Camera-type eye (tissue), 1 donor: ENCODE measurements at places on chromosomes 5 and 9. TPM values are rescaled to one million over a fixed set of nuclear protein-coding genes. Genes with fewer than 3 reads are reported as not detected.

The FGF1 gene
- total RNA-seq: 3.8 TPM

The ADAMTSL2 gene
- 4.3 TPM for total RNA-seq

The GFPT2 gene
- 17.5 TPM for total RNA-seq

The MEGF10 gene
- total RNA-seq: 32.7 TPM

The ACTL7B gene
- not detected for total RNA-seq

The ADAMTS12 gene
- 28.0 TPM for total RNA-seq

The TMC1 gene
- 0.27 TPM for total RNA-seq

The WDR31 gene
- total RNA-seq: 17.2 TPM
